ENCODE measurements at places on chromosomes 1 and 21.

GRCh38 chr1:94903280-94904009, 23.5 kb downstream of the CNN3 start:
- DNase-seq, result no peak

DNA sequence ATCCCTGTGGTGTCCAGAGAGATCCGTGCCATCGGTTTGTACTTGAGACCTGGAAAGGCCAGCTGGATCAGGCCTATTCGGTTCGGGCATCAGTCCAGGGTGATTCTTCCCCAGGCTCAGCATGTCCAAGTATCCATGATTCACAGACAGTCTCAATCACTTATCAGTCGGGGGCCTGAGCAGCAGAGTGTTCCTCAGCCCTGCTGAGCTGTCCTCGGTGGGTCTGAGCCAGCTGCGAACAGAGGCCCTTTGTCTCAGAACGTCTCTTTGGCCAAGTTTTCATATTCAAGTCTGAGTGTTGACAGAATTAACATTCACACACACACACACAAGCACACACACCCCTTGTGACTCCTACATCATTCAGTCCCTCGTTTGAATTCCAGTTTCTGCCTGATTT, 33.4 kb upstream of the OSBPL9 start:
- DNase-seq, result no peak

GRCh38 chr1:30677471-30677870, 45.9 kb downstream of the MATN1 start:
- no peak for DNase-seq

GRCh38 chr1:106699433-106699832, 357.0 kb upstream of the PRMT6 start:
- no peak for DNase-seq

GRCh38 chr1:163664671-163665335, 343.0 kb downstream of the NUF2 start:
- no peak for DNase-seq

- DNase-seq, result no peak
Observed at GRCh38 chr1:34155860-34156259, 9.2 kb downstream of the CSMD2 start.

DNA sequence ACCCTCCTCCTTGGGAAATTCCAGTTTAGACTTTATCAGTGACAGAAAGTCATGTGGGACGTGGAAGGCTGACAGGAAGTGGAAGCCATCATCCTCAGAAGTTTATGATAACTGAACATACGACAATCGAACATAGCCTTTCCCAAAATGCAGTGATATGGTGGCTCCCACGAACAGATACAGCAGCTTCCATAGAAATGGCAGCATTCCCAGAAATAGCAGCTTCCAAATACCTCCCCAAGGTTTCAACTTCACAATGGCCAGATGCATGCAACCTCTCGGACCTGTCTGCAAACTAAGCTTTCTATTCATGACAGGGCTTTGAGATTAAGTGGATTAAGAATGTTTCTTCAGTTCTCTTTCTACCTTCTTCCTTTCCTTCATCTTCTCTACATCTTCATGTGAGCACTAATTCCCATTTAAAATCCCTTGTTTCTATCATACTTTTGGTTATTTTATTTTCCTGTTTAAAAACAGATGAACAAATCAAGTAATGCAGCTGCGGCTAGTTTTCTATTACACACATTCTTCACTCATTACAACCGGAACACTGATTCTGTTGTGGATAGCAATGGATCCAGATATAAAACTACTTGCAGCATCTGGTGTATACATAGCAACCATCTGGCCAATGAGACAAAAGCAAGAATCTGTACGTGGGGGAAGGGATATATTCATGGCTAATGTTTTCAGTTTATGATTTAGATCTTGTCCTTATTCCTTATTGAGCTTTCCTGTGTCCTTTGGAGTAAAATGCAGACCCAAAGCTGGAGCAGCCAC, 304.8 kb downstream of the BRINP3 start:
- DNase-seq, result no peak

DNA sequence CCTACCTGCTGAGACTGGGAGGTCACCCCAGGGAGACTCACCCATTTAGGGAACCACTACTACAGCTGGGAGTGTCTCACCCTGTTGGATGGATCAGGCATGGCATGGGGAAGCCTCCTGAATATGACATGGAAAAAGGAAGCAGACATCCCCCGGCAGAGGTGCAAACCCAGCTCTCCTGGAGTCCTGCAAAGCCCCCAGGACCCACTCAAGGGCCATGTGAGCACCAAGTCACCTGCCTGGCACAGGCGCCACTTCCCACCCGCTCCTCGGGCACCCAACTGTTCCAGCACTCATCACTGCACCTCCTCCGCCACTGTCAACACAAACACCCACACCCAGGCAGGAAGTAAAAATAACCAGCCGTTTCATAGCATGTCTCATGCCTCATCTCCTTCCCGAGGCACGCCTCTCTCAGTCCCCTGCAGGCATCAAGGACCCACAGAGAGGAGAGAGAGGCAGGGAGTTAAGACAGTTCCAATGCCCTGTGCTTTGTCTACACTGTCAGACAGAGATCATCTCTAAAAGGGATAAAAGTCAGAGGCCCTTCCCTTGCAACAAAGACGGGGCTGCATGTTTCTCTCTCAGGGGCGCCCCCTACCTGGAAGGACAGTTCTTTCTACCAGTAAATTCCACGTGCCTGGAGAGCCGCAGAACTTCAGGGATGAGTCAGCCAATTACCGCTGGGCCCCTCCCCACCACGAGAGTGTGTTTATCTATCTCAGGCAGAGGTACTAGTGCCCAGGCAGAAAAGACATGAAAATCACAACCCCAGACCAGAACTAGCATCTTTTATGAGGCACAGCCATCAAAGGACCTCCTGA, 150.1 kb upstream of the SOD1 start:
- no peak for DNase-seq

- DNase-seq, result no peak
Observed at GRCh38 chr1:245270972-245271371, 116.2 kb downstream of the KIF26B start.

DNA sequence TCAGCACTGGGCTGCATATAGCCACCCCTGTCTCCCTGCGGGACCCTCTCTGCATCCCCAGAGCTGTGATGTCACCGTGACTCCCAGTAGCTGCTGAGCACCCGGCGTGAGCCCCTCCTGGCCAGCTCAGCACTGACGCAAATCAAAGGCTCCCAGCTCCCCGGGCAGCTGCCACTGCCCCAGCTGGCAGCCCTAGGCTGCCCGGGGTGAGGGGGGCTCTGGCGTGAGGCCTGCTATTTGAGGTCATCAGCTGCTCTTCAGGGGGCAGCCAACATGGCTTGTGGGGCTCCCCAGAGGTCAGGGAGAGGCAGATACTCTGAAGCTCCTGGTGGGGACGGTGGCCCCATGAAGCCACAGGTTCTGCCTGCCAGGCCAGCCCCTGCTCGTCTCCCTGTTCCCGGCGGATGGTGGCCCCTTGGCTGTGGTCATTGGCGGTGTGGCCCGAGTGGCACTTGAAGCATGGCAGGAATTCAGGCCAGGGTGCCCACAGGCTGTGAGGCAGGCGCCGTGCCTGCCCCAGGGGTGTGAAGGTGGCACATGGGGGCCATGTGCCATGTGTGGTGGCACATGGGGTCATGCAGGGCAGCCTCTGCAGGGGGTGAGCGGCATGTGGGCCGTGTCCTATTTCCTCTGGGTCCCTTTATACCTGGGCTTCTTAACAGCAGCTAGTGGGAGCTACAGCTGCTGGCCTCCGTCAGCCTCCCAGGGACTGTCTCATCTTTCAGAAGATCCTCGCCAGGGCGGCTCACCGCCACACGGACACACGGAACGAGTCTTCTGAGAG, 85.4 kb downstream of the SIK1 start:
- no peak for DNase-seq

- peak; percentile 24 for DNase-seq
Observed at GRCh38 chr1:41802532-41803501, 115.9 kb downstream of the HIVEP3 start.

DNA sequence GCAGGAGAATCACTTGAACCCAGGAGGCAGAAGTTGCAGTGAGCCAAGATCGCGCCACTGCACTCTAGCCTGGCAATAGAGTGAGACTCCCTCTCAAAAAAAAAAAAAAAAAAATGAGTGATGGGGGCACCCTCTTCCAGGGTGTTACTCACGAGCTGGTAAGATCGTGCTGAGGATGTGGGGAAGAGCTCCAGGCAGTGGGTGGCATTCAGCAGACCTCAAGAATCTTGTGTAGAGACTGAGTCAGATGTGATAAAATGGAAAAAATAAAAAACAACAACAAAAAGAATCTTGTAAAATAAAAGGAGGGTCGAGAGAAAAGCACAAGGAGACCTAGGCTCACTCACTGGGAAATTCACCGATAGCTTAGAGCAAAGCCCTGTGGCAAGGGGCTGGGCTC, 38.5 kb downstream of the EPHA2 start:
- DNase-seq, result no peak

DNA sequence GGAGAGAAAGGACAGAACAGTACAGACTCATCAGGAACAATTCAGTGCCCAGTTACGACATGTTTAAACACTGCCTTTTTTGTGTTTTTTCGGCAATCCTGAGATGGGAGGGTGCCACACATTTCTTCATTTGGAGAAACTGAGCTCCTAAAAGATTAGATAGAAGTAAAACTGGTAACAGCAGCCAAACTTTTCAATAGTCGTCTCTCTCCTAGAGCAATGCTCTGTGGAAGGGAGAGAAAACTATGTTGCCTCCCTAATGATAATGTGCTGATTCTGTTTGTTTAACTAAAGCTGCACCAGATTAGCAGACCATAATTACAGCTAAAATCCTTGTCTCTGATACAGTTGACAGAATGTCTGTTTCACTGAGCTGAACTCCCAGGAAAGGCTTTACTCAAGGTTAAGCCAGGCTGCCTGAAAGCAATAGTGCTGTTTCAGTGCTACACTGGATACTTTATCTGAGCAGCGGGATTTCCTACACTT, 76.2 kb upstream of the CXADR start:
- DNase-seq, result no peak

DNA sequence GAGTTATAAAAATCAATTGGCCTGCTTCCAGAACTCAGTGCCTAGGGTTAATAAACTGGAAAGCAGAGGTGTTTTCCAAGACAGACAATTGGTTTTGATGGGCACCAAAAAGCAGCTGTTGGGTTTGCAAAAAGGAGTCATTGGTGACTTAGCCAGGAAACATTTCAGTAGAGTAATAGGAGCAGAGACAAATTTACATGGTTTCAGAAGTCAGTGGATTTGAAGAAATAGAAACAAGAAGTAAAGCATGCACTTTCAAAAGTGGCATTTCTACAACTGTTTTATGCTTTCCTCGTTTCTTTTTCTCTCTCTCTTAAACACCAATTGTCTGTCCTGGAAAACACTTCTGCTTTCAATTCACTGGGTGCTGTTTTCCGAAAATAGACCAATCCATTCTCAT, 87.8 kb downstream of the GLUL start:
- DNase-seq, result no peak

GRCh38 chr1:53956308-53957168, 10.4 kb downstream of the LRRC42 start:
- no peak for DNase-seq

GRCh38 chr21:44572959-44573583, 458 bp upstream of the KRTAP10-4 start:
- DNase-seq, result no peak

- DNase-seq, result no peak
Observed at GRCh38 chr1:186967656-186968394, 139.1 kb downstream of the PLA2G4A start.

- no peak for DNase-seq
Observed at GRCh38 chr1:178931858-178932551, 61.1 kb upstream of the ANGPTL1 start.

DNA sequence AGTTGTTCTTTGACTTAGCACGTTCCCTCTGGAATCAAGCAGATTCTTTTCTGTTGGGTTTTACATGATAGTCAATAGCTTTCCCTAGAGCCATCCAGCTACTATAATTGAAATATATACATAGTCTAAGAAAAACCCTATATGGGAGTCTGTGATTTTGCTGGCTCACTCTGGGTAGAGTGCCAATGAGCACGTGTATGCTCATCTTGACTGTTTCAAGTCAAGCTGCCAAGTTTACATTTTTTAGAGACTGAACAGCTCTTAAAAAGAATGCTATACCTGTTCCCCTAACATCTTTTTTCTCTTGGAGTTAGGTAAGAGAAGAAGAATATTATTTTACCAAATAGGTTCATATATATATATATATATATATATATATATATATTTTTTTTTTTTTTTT, 182.8 kb upstream of the NRIP1 start:
- no peak for DNase-seq

DNA sequence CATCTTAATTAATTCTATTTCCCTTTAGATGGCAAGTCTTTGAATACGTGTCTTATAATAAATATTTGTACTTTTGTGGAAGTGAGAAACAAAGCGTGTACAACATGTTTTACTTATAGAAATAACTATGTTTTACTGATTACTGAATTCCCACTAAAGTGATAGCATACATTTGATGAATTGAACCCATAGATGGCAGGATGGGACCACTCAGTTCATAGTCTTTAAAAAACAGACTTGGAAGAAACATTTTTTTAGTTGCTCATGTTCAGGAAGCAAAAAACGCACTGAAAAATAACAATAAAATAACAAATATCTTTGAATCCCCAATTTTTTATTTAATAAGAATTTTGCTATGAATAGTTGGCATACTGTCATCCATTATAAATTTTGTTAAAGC, 507.1 kb upstream of the ZRANB2 start:
- DNase-seq, result no peak

DNA sequence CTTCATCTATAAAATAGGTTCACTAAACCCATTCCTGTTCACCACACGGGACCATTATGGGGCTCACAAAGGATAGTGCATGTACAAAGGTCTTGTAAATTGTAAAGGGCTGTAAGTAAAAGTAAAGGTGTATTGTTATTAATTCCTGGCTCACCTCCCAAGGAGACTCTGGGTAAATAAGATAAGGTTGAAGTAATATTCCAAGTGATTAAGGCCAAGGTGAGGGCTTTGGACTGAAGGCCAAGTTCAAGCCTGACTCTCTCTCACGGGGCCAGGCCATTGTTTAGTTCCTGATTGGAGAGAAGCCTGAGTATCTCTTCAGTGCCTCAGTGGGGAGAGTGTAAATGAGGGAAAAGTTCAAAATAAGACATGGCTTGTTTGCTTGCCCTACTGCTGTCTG, 19.5 kb upstream of the ZFYVE9 start:
- DNase-seq, result no peak

- no peak for DNase-seq
Observed at GRCh38 chr1:45403298-45403697, 63.1 kb upstream of the MUTYH start.

- DNase-seq, result no peak
Observed at GRCh38 chr1:109535481-109535880, 4.2 kb upstream of the GPR61 start.

DNA sequence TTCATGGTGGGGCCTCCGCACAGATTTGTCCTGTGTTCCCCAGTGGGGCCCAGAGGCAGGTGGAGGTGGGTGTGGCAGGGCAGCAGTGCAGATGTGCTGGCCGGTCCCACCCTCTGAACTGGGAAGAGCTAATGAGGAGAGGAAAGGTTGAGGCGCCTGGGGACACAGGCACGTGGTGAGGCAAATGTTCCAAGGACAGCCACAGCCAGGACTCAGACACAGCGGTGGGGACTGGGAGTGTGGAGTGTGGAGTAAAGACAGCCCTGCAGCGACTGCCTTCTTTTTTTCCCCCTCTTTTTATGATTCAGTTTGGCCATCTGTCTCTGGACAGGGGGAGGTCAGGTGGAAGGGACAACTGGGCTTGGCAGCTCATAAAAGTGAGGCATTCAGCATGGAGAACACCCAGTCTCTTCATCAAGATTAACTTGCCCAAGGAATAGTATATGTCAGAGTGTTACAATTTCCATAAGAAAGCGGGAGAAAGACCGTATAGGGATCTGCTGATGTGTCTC, 104.2 kb upstream of the GCLM start:
- no peak for DNase-seq

GRCh38 chr1:20751462-20751990, 19.0 kb upstream of the SH2D5 start:
- DNase-seq, result no peak
